ENCODE measurements at places on chromosomes 3 and 15.

DNA sequence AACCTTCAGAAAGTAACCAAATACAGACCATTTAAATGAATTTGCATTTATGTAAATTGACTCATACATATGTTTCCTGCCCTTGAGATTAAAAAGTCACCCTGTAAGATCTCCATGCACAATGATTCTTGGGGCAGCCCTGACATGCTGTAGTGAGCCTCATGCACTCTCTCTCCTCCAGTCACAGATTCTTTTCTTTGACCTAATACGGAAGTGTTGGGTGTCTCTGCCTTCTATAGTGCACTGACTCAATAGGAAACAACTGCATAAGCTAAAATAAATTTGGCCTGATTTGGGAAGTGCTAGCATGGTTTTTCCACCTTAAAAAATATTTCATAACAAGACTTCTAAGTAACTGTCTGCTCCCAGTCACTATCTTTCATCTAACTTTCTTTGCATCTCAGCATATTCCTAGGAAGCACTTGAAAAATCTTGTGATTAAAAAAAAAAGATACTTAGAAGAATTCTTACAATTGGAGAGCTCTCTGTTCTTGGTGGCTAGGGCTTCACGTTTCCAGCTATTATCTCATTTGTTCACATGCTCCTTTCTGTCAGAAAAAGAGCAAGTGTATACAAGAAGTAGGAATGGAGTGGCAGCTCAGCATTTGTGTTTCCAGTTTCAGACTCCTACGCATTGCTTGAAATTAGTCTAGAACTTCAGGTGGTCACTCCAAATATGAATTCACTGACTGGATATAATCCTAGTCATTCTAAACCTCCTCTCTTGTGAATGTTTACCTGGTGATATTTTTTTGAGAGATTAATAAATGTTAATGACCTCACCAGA is 207.9 kb upstream of the COL8A1 start:
- DNase-seq, result no peak

- DNase-seq, result no peak
These were observed 110.8 kb downstream of the MFSD1 start for GRCh38 chr3:158912621-158913020.

- no peak for DNase-seq
These were observed 21.6 kb downstream of the SNX33 start for GRCh38 chr15:75669191-75669878.

DNA sequence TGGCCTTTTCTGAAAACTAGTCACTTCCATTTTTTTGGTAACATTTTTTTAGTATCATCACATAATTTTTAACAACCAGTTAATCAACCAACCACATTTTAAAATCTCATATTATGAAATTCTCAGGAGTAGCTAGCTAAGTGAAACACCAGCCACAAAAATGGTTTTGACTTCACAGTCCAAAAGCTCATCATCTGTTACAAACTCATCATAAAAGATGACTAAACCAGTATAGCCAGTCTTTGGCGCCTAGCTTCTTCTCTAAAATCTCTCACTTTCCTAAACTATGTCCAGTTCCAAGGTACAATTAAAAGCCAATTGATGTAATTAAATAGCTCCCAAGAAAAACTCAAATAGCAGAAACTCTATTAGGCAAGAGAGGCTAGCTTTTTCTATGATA is 88.2 kb upstream of the ZNF385D start:
- DNase-seq, result no peak
